ENCODE measurements at places on chromosomes 5 and 9. TPM values are rescaled to one million over a fixed set of nuclear protein-coding genes. Genes with fewer than 3 reads are reported as not detected.
A peak's percentile ranks its signal among the peaks of the same experiment; 100 is the strongest.

Gene PCDHGB1
- total RNA-seq: 7.6 TPM

Gene FAM153A
- not detected for total RNA-seq

Gene FOXE1
- not detected for total RNA-seq

Gene ZBED3
- total RNA-seq: 10.4 TPM

Gene HTR1A
- not detected for total RNA-seq

GRCh38 chr5:172973127-172973916 is 10.2 kb upstream of the ATP6V0E1 start:
- no peak overlapping the region for H3K4me3 ChIP-seq
- H3K27ac ChIP-seq: no peak overlapping the region
- H3K36me3 ChIP-seq: no peaks in the 10 kb centered on the region

DNA sequence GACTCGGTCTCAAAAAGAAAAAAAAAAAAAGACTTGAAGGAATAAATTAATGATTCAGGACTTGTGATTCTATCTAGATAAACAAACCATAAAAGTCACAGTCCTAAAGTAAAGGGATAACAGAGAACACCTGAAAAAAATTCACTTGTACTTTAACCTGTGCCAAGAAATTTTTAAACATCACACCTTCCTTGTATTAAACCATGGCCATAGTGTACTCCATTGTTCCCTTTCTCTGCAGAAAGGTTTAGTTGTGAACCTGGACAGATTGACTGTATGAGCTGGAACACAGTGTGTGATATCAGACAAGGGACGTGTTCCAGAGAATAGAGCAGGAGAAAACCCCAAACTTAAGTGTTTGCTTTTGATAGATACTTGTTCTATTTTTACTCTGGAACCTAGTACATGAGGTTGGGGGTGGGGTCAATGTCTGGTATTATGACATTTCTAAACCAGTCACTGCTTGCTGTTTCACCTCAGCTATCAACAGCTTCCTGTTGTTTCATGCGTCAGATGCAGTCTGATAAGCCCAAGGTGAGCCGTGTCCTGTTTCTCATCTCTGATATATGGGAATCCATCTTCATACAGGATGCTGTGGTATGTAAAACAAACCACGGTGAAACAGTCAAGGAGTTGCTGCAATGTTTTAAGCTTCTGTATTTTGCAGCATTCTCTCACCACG is 62.5 kb upstream of the ITGA1 start:
- H3K4me1 ChIP-seq: no peaks in the 10 kb centered on the region
- H3K4me3 ChIP-seq: no peak overlapping the region
- no peak for DNase-seq

DNA sequence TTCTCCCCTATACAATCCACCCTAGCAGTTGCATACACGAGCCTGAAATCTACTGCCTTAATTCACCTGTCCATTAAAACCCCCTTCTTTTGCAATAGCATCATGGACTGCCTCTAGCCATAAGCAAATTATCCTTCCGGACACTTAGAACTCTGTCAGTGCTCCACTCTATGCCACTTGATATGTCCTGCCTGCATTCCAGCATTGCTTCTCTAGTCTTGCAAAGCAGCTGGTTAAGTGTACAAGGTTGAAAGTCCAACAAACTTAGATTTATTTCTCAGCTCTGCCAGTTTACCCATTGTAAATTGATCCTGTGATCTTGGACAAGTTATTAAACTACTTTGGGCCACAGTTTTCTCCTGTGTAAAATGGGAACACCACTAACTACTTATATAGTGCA is 197.9 kb downstream of the EPB41L4A start:
- no peak for DNase-seq
- H3K4me3 ChIP-seq: no peak overlapping the region
- H3K36me3 ChIP-seq: no peaks in the 10 kb centered on the region
- H3K27me3 ChIP-seq: no peaks in the 10 kb centered on the region

DNA sequence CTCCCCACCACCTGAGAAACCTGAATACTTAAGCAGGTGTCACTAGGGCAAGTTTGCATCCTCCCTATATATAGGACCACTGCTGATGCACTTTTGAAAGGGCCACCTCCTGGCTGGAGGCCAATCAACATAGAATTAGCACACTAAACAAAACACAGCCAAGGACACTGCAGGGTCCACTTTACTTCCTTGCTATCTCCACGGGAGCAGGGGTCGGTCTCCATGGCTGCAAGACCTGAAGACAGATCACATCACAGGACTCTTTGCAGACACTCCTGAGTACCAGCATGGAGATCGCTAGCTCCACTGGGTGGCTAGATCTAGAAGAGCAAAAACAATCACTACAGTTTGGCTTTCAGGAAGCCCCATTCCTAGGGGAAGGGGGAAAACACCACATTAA is 72.3 kb downstream of the C9orf153 start:
- H3K36me3 ChIP-seq: no peaks in the 10 kb centered on the region
- H3K4me3 ChIP-seq: no peak overlapping the region
- no peak for DNase-seq
- no peaks in the 10 kb centered on the region for H3K4me1 ChIP-seq

DNA sequence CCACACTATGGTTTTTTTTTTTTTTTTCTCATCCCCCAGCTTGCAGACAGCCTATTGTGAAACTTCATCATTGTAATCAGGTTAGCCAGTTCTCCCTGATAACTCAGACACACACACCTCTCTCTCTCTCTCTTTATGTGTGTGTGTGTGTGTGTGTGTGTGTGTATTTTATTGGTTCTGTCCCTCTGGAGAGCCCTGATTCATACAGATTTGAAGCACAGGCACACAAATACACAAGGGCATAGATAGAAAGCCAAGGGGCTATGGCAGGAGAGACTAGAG is 20.6 kb upstream of the VCAN start:
- no peaks in the 10 kb centered on the region for H3K36me3 ChIP-seq
- no peaks in the 10 kb centered on the region for H3K27me3 ChIP-seq
- DNase-seq: no peak
- no peak overlapping the region for H3K4me3 ChIP-seq
- H3K4me1 ChIP-seq: no peaks in the 10 kb centered on the region
- H3K27ac ChIP-seq: no peak overlapping the region

DNA sequence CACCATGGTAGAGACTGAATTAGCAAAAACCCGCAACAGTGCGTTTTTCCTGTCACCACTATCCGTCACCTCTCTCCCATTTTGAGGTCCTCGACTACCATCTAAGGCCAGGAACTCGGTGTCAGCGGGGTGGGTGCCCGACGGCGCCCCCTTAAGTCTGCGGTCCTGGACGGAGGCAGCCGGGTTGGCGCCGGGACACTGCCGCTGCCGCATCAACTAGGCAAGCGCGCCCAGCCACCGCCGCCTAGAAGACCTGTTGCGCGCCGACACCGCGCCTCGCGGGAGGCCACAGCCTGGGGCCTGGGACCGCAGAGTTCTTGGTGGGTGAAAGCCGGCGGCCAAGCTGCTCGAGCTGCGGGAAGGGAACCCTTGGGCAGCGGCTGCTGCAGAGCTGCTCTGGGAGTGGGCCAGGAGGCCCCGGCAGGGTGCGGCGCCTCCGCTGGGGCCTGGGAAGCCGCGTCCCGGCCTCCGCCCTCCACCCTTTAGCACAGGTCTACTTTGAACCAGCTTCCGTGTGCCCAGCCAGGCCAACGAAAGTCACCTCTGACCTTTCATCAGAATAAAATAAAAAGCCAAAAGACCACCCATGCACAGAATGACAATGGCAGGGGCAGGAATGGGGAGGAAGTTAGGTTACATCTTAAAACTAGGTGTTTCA is 3.5 kb downstream of the FOXB2 start:
- H3K27ac ChIP-seq: no peak overlapping the region
- H3K36me3 ChIP-seq: no peaks in the 10 kb centered on the region
- H3K27me3 ChIP-seq: peaks cover 95% of the 10 kb centered on the region
- peaks cover 11% of the 10 kb centered on the region for H3K4me1 ChIP-seq

GRCh38 chr5:14168144-14168792 is 25.1 kb downstream of the TRIO start:
- no peaks in the 10 kb centered on the region for H3K27me3 ChIP-seq
- H3K36me3 ChIP-seq: no peaks in the 10 kb centered on the region
- peaks cover 54% of the 10 kb centered on the region for H3K4me1 ChIP-seq
- no peak overlapping the region for H3K4me3 ChIP-seq
- H3K27ac ChIP-seq: no peak overlapping the region

GRCh38 chr5:90421136-90421535 is 11.6 kb upstream of the CETN3 start:
- H3K36me3 ChIP-seq: no peaks in the 10 kb centered on the region
- H3K4me1 ChIP-seq: no peaks in the 10 kb centered on the region
- H3K4me3 ChIP-seq: no peak overlapping the region
- H3K27ac ChIP-seq: no peak overlapping the region
- no peak for DNase-seq

DNA sequence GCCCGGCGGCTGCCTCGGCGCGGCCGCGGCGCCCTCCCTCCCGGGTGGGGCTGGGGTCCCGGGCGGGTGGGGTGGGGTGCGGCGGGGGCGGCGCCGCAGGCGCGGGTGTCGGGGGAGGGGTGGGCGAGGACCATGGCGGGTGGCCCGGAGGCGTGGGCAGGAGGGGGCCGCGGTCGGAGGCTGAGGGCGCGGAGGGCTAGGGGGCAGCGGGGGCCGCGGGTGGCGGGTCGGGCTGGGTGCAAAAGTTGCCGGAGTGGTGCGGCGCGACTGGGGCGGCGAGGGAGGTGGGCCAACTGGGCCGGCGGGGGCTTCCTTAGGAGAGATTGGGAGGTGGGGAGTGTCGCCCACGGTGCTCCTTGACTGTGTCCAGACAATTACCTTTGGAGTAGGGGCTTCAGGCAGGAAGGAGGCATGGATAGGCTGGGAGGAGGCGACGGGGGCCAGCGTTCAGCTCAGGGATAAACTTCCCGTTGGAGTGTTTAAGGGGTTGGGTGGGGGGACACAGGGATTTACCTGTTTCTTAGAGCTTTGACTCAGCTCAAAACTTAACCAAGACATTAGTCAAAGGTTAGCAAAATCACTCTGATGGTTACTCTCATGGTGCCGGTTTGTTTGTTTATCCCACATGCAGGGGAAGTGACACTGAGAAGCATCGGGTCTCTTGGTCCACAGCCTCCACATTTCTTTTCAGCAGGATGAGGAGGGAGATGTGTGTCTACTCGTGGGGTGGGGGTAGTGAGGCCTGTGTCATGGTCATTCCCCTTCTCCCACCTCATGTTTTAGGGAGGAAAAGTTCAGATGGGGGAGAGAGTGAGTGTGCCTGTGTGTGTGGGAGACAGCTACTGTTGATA is 859 bp downstream of the CSNK1G3 start:
- H3K4me1 ChIP-seq: peaks cover 16% of the 10 kb centered on the region
- H3K4me3 ChIP-seq: peak overlapping the region; percentile 79
- no peaks in the 10 kb centered on the region for H3K36me3 ChIP-seq
- H3K27ac ChIP-seq: peak overlapping the region; percentile 92
- peak; percentile 18 for DNase-seq

GRCh38 chr5:68395926-68396511 is 180.5 kb downstream of the PIK3R1 start:
- DNase-seq: no peak
- H3K36me3 ChIP-seq: no peaks in the 10 kb centered on the region

DNA sequence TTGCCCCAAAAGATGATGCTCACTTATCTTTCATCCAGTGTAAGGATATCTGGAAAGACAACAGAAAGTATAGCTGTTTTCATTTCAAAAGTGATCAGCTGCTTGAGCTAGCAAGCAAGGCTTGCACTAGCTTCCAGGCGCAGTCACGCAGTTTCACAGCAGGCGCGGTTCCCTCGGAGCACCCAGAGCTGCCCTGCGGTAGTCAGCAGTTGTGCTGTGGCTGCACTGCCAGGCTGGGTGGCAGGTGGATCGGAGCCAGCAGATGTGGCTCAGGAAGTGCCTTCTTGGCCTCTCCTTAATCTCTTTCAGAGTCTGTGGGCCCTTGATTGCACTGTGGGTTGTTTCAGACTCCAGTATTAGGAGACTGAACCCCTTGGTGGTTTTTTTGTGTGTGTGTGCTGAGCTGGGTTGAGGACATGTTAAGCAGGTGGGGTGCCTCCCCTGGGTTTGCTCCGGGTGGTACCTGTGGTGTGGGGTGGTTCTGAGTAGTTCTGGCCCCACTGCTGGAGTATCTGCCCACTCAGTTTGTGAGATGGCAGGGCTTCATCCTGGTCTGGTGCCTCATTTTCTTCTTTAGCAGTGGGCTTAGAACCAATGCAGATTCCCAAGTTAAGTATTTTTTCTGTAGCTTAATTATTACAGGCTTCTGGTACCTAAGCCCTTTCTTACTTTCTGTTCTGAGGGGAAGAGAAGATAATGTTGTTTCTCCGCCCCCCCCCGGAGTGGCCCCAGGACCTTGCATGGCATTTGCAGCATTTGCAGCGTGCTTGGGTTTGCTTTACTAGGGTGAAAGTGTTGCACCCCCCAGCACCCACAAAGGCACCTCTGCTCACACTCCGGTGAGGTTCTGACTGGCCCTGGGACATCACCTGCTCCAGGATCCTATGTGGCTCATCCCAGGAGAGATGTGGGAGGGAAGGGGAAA is 16.4 kb downstream of the TENT4A start:
- peaks cover 70% of the 10 kb centered on the region for H3K4me1 ChIP-seq
- no peaks in the 10 kb centered on the region for H3K27me3 ChIP-seq
- no peaks in the 10 kb centered on the region for H3K36me3 ChIP-seq
- H3K27ac ChIP-seq: peak overlapping the region; percentile 52
- H3K4me3 ChIP-seq: peak overlapping the region; percentile 6

- H3K4me1 ChIP-seq: peaks cover 2% of the 10 kb centered on the region
- H3K36me3 ChIP-seq: no peaks in the 10 kb centered on the region
- DNase-seq: no peak
- no peak overlapping the region for H3K4me3 ChIP-seq
These were observed 31.1 kb downstream of the POU4F3 start for GRCh38 chr5:146369691-146370090.

DNA sequence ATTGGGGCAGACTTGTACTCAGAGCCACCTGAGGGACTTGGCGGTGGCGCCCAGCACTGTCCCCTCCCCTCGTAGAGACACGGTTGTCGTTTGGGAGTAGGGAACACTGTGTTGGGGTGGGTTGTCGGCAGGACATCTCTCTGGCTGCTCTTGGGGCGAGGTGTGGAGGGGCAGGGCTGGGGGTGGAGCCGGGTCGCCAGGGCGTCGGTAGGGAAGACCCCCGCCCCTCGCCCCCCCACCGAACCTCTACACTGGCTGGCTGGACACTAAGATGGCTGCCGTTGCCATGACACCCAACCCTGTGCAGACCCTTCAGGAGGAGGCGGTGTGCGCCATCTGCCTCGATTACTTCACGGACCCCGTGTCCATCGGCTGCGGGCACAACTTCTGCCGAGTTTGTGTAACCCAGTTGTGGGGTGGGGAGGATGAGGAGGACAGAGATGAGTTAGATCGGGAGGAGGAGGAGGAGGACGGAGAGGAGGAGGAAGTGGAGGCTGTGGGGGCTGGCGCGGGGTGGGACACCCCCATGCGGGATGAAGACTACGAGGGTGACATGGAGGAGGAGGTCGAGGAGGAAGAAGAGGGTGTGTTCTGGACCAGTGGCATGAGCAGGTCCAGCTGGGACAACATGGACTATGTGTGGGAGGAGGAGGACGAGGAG is 778 bp downstream of the TRIM41 start:
- peak overlapping the region; percentile 83 for H3K4me3 ChIP-seq
- DNase-seq: no peak
- no peaks in the 10 kb centered on the region for H3K36me3 ChIP-seq
- H3K27ac ChIP-seq: peak overlapping the region; percentile 96
- no peaks in the 10 kb centered on the region for H3K27me3 ChIP-seq
- H3K4me1 ChIP-seq: peaks cover 11% of the 10 kb centered on the region

- peaks cover 39% of the 10 kb centered on the region for H3K4me1 ChIP-seq
- DNase-seq: no peak
- no peak overlapping the region for H3K27ac ChIP-seq
These were observed 39.0 kb downstream of the SHB start for GRCh38 chr9:38029915-38030638.

- H3K36me3 ChIP-seq: no peaks in the 10 kb centered on the region
- peaks cover 30% of the 10 kb centered on the region for H3K4me1 ChIP-seq
- no peak for DNase-seq
- no peaks in the 10 kb centered on the region for H3K27me3 ChIP-seq
- no peak overlapping the region for H3K4me3 ChIP-seq
These were observed 29.3 kb upstream of the NKD2 start for GRCh38 chr5:979100-979817.

All from A673 (cell line).